ENCODE measurements at places on chromosomes 5 and 9.

DNA sequence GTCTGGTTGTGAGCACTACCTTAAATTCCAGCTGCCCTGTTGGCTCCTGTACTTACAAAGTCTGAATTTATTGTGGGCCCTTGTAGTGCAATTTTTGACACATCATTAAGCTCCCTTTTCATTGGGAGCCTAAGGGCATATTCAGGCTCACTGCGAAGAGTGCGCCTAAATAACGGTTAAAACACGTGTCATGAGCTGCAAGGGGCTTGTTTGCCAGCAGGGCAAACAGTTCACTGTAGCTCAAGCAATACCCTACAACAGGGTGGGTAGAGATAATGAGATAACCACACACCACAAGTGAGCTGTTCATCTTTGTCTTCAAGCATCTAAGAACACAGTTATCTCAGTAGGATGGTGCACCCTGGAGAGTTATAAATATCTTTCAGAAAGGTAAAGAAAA is 214.2 kb downstream of the SLF1 start:
- DNase-seq = no peak

- DNase-seq = no peak
These were observed 1.5 kb downstream of the AFF4 start for GRCh38 chr5:132961887-132962286.

- no peak for DNase-seq
These were observed 331.6 kb upstream of the SLC30A5 start for GRCh38 chr5:68762201-68762600.

DNA sequence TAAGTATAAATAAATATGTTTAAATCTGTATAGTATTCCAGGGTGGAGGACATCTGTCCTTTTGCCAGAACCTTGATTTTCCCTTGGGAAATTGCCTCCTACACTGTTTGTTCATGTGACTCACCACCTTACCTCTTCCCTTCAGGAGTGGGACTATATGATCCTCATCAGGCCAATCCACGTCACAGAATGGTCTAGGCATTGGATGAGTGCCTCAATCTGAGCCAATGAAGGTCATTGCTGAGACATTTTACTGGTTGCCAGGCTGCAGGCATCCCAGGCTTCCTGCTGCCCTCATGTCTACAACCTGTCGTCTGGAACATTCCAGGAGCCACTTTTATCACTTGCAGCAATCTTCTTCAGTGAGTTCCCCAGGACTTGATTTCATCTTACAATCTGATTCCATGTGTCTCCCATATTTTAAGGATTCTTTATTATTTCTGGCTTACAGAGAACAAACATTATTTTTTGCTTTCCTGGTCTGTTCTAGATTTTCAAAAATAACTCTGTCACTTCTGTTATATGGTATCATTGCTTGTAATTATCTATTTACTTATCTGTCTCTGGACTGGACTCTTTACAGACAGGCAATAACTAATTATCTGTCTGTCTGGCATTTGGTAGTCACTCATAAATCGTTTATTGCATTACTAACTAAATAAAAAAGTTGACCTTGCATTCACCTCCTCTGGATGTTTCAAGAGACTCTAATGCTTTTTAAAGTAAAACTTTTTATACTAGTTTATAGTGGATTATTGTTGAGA is 107.3 kb upstream of the APC start:
- no peak for DNase-seq

- DNase-seq = no peak
These were observed 185.9 kb downstream of the SYK start for GRCh38 chr9:90987566-90987965.

- DNase-seq = peak; percentile 42
These were observed 254.5 kb downstream of the PBX3 start for GRCh38 chr9:126001581-126002225.

- DNase-seq = no peak
These were observed 289.8 kb downstream of the SPOCK1 start for GRCh38 chr5:137209232-137209809.

- no peak for DNase-seq
These were observed 7.1 kb downstream of the LRRC70 start for GRCh38 chr5:62585751-62586150.

DNA sequence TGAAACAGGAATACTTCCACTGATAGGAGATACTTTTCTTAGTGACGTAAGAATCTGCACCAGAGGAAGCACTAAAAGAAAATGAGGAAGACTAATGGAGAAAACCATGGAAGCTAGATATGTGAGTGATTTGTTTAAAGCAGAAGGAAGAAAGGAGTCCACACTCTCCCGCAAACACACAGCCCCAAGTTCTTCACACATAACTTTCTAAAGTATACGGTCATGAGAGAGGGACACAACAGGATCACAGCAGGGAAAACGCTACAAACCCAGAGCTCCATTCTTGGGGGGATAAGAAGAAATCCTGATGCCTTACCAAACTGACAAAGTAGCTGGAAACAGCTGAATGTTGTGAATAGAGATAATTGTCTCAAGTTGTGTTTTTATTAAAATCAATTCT is 222.2 kb upstream of the TMEM161B start:
- no peak for DNase-seq

GRCh38 chr5:14399054-14399692 is 182.4 kb upstream of the OTULINL start:
- DNase-seq = no peak

DNA sequence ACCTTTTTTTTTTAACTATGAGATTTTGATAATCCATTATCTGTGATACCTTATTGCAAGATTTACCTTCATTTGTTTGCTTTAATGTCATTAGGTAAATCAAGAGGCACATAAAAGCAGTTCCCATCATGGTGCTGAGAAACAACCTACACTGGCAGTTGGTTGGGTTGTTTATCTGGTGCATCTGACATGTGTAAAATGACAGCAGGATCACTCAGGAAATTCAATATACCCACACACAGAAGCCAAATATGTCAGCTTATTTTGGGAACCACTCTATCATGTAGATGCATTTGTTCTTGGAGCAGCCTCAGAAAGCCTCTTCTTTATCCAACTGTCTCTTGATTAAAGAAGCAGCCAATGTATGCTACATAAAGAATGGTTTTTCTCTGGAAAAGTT is 7.8 kb upstream of the CCDC192 start:
- no peak for DNase-seq

DNA sequence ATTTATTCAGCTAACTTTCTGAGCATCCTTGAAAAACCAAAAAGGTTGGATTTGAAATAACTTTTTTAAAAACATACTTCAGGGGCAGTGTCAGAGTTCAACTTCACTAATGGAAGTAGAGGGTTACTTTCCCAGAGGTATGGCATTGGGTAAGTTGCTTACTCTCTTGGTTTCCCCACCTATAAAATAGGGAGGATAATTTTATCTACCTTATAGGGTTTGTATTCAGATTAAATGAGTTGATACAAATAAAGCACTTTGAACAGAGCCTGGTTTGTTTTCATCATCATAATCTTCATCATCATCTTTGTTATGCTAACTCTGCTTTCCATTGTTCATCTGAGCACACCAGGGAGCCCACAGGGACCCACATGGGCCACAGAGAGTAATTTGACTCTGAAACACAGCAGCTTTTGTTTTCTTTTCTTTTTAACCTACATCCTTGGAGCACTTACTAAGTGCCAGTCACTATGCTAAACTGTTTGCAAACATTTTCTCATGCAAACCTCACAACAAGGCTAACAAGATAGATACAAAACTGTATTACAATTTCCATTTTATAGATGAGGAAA is 179.1 kb upstream of the SLC24A2 start:
- no peak for DNase-seq

- DNase-seq = no peak
These were observed 363.9 kb upstream of the SEMA6A start for GRCh38 chr5:116938488-116938887.

GRCh38 chr5:52863715-52864290 is 76.1 kb downstream of the ITGA1 start:
- DNase-seq = no peak

GRCh38 chr9:14080959-14081542 is 232.9 kb downstream of the NFIB start:
- no peak for DNase-seq

- DNase-seq = no peak
These were observed at the start of gene C5orf46 for GRCh38 chr5:147906326-147907095. C5orf46 (minus strand) TSS chr5:147906538; CDS start chr5:147906501, 37 bp downstream.

GRCh38 chr5:1000329-1000728 is 8.3 kb upstream of the NKD2 start:
- no peak for DNase-seq

- DNase-seq = no peak
These were observed 15.8 kb upstream of the FCN2 start for GRCh38 chr9:134864821-134865190.

- no peak for DNase-seq
These were observed 74.8 kb downstream of the MEF2C start for GRCh38 chr5:88808153-88808552.

- no peak for DNase-seq
These were observed 137.6 kb downstream of the DRD1 start for GRCh38 chr5:175306381-175306780.

- no peak for DNase-seq
These were observed 67.8 kb downstream of the NIPSNAP3B start for GRCh38 chr9:104831681-104832080.

GRCh38 chr9:91151718-91152095 is 210.0 kb downstream of the AUH start:
- DNase-seq = no peak

DNA sequence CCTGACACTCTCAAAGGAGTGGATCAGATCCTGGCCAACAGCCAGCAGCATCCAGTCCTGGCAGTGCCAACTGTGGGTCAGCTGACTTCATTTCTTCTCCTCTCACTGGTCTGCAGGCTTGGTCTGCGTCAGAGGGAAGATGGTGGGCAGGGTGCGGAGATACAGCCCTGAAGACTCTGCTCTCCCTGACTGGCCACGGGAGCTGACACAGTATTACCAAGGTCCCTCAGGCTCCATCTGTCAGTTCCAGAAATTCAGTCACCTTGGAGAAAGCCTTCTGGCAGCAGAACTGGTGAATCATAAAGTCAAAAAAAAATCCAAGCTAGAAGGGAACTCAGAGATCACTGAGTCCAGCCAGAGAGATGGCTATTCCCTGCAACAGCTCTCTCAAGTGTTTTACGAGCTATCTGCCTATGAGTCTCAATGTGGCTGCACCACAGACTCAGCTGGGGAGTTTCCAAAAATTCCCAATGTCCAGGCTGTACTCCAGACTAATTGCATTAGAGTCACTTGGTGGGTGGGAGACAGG is 27.9 kb downstream of the C1QTNF2 start:
- no peak for DNase-seq

DNA sequence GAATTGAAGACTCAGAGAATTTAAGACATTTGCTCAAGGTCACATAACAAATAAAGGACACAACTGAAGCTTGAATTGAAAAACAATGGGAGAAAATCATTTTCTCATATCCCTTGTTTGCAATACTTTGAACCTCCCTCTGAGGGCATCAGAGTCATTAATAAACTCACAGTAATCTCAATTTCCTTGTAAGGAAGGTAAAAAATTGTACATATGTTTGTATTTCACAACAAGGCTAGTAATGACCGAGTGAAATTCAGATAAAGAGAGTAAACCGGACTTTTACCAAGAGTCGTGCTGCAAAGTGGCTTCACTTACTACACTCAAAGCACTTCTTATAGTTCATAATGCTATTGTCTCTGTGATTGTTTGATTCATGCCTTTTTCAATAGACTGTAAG is 665.0 kb downstream of the NR2F1-AS1 start:
- DNase-seq = no peak

DNA sequence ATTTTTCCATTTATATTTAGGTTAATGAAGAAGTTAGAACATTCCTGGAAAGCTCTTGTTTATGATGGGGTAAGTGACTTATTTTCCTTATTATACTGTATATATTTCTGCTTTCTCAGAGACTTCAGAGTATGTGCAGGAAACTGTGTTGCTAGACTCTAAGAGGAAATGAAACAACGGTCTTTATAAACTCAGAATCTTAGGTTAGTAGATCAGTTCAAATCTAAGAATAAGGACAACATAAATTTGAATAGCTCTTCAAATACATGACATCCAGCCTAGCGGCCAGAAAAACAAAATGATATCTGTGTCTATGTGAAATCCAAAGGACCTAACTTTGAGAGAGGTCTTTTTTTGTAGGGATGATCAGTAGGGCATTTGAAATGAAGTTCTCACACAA is 94.3 kb downstream of the PRKACG start:
- no peak for DNase-seq

- DNase-seq = no peak
These were observed 5.8 kb downstream of the TRUB2 start for GRCh38 chr9:128316421-128316820.

DNA sequence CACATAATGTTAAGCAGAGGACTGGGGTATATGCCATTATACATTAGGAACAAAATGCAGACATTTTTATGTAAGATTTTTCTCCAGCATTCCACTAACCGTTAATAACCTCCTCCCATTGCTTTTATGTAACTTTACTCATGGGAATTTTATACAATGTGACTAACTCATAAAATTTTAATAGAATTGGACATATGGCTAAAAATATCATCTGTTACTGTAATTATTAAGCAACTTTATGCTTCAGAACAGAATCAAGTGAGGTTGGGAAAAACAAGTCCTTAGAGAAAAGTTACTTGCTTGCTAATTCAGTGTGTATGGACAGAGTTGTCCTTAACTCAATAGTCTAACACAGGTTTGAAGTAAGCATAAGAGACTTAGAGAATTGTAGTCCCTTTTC is 54.8 kb upstream of the PCSK1 start:
- no peak for DNase-seq

- DNase-seq = no peak
These were observed 159.6 kb downstream of the NXNL2 start for GRCh38 chr9:88694625-88695024.

DNA sequence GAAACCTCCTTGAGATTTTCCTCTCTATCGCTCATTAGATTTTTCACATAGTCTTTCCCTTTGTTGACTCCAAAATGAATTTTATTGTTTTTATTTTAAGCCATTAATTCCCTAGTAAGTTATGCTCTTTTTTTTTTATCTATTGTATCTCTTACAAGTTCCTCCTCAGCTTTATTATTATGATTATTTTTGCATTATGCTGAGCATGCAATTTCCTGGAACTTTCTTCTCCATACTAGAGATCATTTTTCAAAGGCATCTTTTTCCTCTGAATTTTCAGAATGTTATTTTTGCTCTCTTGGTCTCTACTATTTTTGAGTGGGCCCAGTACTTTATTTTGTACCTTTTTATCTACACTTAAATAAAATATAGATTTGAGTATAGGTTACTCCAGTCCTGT is 376.6 kb upstream of the SEMA6A start:
- DNase-seq = no peak

Data from natural killer cell treated with Interleukin-12 subunit alpha and Interleukin-12 subunit beta and Interleukin-15 and Interleukin-18, amount 100 ng/mL, for 72 hours (primary cell).